ENCODE measurements at places on chromosomes 11 and 22.
A peak's percentile ranks its signal among the peaks of the same experiment; 100 is the strongest.

DNA sequence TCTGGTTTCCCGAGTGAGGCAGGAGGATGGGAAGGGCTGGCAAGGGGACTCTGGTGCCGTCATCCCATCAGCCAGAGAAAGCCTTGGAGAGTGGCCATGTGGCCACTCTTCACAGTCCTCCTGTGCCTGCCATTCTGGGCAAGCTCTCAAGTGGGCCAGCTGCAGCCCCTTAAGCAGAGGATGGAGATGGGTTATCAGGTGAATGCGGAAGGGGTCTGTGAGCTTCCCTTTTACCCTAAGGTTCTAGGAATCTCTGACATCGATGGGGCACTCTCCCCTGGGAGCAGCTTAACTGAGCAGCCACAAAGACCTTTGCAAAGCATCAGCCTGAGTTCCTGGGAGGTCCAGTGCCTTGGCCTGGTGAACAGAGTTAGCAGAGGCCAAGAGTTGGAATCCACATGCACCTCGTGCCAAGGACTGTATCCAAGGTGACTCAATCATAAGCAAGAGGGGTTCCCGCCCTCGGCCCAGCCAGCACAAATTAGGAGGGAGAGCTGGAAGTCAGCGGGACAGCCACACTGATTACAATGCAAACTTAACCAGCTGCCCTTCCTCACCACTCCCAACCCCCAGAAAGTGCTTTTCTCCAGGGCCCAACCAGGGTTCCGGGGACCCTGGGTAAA is 193.6 kb downstream of the BUD13 start:
- DNase-seq, result no peak

GRCh38 chr11:16925561-16926065 is 88.6 kb downstream of the PLEKHA7 start:
- DNase-seq, result peak; percentile 38

DNA sequence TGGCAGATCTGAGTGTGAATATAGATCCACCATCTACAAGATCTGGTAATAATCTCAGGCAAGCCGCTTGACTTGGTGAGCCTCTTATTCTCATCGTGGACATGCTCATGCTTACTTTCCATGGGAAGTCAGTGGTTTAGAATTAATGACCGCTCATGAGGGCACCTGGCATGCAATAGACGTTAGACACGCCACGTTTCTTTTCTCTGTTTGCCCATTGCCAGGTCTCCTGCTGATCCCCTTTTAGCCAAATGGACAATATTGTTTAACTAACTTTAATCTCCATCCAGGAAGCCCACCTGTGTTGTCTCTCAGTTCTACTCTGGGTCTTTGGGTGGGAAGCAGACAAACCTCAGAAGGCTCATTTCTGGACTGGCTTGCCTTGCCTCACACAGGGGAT is 439.1 kb downstream of the ETS1 start:
- no peak for DNase-seq

- DNase-seq, result no peak
Observed at GRCh38 chr11:73397468-73398131, 21.4 kb downstream of the RELT start.
